NCI-H1105 (cell line): ENCODE measurements at places on chromosomes 12 and 14.
A peak's percentile ranks its signal among the peaks of the same experiment; 100 is the strongest.

GRCh38 chr14:21436567-21437062 lies 19.3 kb downstream of the CHD8 start:
- DNase-seq: peak; percentile 16

DNA sequence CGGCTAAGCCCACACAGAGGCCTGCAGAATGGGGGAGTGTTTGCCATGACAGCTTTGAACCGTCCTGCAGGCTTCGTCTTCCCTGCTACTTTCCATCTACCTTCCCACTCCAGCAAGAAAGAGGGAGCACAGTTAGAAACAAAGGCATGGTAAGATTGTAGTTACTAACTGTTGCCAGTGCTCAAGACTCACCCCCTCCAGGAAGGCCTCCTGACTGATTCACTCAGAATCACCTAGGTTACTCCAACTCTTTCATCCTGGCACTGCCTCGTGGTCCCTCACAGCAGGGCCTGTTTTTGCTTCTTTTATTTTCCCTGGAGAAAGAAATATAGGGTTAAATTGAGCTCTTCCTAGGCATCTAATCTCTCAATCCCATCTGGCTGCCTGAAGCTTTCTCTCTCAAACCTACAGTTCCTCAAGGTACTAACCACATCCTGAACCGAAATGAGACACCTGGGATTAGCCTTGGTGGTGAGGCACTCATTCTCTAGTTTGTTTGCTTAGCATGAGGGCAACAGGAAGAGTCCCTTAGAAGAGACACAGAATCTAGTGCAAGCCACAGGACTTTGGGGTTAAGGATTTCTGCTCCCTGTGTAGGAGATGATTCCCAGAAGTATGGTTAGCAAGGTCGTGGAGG lies 7.8 kb downstream of the GALNT6 start:
- DNase-seq: no peak

GRCh38 chr14:69879175-69880043 lies at the start of gene SMOC1:
TSS of gene SMOC1 (plus strand) at chr14:69879416. CDS start at chr14:69879679, 263 bp downstream.
- peak; percentile 49 for DNase-seq

GRCh38 chr12:68350753-68351152 lies 18.6 kb upstream of the MDM1 start:
- DNase-seq: no peak

- no peak for DNase-seq
Measured at GRCh38 chr12:132393991-132394949, 64.9 kb upstream of the GALNT9 start.

DNA sequence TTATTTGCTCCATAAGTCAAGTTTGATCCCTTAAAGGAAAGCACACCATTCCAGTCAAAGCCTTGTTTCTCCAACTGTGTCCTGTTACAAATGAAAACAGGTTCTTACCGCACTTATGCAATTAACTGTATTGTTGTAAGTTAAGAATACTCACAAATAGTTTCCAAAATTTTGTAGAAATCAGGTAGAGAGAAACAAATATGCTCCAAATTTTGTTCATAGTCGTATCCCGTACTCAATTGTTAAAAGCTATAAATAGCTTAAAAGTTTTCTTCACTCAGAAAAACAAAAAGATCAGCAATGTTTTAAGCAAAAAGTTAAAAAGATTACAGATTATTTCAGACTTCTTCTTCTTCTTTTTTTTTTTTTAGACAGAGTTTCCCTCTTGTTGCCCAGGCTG lies 4.0 kb upstream of the AACS start:
- no peak for DNase-seq

GRCh38 chr12:97267594-97268202 lies 194.9 kb upstream of the RMST start:
- DNase-seq: no peak
